ENCODE measurements at places on chromosomes 7 and 10. TPM values are rescaled to one million over a fixed set of nuclear protein-coding genes. Genes with fewer than 3 reads are reported as not detected.

- DNase-seq, result no peak
Measured at GRCh38 chr7:145031162-145031561, 195.3 kb upstream of the TPK1 start.

DNA sequence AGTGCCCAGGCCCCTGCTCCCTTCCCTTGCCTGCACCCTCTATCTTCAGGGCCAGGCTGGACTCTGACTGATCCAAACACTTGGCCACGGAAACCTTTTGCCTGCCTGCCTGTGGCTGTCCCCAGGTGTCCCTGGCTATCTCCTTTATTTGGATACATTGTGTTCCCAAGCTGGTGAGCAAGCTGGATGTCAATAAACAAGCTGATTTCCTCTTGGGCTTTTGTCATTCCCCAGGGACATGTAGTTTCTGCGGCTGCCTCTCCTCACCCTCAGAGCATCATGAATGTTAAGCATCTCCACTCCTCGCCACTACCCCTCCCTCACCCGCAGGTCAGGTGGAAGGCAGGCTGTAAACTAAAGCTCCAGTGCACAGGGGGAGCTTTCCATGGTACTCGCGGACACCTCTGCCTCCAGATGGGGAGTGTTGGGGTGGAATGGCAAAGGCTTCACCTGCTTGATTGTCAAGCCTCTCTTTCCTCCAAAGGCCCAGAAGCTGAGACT lies 6.9 kb downstream of the GHRHR start:
- no peak for DNase-seq

DNA sequence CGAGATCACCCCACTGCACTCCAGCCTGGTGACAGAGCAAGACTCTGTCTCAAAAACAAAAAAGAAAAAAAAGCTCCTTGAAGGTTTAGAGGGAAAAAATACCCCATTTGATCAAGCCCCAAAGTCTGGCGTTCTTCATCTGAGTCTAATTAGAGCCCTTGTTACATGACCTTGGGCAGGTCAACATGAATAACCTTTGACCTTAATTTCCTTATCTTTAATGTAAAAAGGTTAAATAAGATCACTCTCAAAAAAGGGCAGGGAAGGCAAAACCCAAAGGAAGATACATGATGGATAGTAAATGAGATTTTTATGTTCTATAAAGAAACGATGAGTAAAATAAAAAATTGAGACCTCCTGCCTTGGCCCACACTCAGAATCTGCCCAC lies 40.3 kb downstream of the SLC37A3 start:
- DNase-seq, result no peak

- DNase-seq, result no peak
Measured at GRCh38 chr7:97844036-97844435, 28.2 kb downstream of the ASNS start.

- DNase-seq, result peak; percentile 77
Measured at GRCh38 chr7:137169282-137169698, 174.2 kb downstream of the PTN start.

DNA sequence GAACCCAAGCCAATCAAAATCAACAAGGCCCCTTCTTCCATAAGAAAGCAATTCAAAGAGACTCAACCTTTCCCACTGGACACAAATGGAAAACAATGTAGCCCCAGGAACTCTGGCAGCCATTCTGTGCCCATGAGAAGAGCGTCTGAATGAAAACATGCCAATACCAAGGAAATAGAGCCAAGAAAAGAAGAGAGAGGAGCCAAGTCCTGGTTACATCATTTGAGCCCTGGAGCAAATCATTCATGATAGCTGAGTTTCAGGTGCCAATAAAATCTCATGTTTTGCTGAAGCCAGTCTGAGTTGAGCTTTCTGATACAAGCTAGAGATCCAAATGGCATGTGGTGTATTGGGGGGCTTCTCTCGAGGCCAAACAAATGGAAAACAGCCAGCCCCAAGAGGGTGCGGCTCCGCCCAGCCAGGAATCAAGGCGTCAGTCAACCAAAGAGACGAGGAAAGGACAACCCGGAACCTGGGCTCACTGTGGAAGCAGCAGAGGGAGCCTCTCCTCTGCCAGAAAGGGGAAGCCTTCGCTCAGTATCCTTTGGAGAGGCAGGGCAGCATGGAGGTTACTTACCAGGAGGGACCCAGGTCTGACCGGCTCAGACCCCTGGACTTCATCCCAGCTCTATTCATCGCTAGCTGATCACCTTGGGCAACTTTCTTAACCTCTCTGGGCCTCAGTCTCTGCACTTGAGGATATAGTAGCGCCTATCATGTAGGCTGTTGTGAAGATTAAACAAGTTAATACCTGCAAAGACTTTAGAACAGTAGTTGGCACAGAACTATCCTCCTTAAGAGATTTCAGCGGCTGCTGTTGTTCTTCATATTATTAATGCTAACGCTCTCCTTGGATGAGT lies 61.8 kb downstream of the OAT start:
- no peak for DNase-seq

DNA sequence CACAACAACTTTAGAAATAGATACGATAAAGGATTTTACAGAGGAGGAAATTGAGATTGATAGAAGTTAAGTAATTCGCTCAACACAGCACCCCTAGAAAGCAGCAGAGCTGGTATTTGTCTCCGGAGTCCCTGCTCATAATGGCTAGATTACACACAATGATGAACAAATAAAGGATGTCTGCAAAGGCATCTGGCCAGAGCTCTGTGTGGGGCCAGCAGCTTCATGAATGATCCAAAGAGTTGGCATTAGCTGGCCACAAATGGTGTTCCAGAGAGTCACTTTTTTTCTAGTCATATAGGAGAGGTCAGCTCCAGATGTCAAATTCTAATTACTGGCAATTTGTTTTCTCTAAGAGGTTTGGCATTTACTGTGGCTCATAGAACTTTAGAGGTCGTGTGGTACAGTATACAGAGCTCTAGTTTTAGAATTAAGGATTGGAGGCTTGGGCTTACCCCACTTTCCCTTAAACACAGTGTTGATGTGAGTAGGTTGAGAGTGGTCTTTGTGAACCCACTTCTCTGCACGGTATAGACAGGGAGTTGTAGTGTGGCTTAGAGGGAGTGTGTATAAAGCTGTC lies 186.2 kb downstream of the BICC1 start:
- DNase-seq, result no peak

Gene MYH16
- total RNA-seq, result not detected

- DNase-seq, result peak; percentile 78
Measured at GRCh38 chr10:93816123-93816747, 58.5 kb downstream of the LGI1 start.

DNA sequence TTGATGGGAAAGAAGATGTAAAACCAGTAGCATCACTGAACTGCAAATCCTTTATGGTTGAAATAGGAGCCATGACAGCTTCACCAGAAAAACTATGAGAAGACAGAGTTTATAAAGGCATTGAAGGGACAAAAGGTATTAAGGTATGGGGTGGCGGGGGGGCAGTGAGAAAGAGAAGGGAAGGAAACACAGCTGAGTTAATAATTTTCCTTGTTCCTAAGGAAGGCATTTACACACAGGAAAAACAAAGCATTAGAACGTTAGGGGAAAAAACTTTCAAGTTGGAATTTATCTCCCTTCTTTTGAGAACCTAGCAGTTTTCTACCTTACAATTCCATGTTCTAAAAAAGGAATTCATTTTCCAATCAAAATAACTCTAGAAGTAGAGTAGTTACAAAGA lies 4.4 kb downstream of the LARP4B start:
- DNase-seq, result no peak

Gene SAP25
- not detected for total RNA-seq

DNA sequence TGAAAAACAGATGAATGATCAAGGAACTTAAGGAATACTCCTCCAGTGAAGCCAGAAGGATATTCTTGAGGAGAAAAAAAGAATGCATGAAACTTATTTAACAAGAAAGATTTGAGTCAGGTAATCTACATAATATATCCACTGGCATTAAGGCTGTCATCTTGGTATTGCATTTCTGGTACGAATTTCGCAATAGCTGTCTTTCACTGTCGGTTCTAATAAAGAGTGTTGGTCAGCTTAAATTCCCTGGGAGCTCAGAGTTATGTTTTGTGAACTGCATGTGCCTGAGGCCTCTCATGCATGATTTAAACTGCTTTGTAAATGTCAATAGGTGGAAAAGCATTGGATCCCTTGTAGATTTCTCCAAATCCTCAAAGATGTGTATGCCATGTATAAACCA lies 565.3 kb upstream of the GALNT17 start:
- DNase-seq, result no peak

DNA sequence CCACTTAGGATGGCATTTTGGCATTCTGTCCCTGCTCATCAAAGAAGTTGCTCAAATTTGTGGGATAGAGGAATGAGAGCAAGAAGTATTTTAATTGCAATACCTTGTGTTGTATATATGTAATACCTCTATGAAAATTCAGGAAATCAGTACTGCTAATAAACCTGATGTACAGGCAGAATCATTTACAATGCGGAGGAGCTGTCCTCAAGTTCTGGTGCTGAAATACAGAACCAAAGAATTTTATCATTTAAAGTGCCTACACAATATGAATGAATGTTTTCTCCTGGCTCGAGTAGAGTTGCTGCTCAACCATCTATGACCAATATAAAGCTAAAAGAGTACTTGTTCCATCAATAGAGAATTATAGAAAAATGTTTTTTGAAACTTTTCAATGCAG lies 305.8 kb downstream of the PLXNA4 start:
- DNase-seq, result peak; percentile 46

DNA sequence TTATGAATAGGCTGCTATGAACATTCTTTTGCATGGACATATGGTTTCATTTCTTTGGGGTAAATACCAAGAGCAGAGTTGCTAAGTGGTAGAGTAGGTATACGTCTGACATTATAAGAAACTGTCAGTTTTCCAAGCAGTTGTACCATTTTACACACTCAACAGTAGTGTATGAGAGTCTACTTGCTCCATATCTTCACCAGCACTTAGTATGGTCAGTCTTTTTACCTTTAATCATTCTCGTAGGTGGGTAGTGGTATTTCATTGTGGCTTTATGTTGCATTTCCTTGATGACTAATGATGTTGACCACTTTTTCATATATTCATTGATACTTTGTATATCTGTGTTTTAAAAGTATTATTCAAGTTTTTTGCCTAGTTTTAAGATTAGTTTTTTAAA lies 45.1 kb downstream of the POU6F2 start:
- DNase-seq, result no peak

Gene ADIRF
- 48.4 TPM for total RNA-seq

GRCh38 chr7:29884399-29885272 lies 78.3 kb downstream of the WIPF3 start:
- no peak for DNase-seq

Gene VWDE
- total RNA-seq, result 0.09 TPM

Gene CPA2
- total RNA-seq, result not detected

GRCh38 chr7:152899548-152900109 lies 140.1 kb downstream of the ACTR3B start:
- no peak for DNase-seq

- DNase-seq, result no peak
Measured at GRCh38 chr10:59771162-59771807, 18.0 kb upstream of the MRLN start.

Gene TFEC
- total RNA-seq, result 0.36 TPM

DNA sequence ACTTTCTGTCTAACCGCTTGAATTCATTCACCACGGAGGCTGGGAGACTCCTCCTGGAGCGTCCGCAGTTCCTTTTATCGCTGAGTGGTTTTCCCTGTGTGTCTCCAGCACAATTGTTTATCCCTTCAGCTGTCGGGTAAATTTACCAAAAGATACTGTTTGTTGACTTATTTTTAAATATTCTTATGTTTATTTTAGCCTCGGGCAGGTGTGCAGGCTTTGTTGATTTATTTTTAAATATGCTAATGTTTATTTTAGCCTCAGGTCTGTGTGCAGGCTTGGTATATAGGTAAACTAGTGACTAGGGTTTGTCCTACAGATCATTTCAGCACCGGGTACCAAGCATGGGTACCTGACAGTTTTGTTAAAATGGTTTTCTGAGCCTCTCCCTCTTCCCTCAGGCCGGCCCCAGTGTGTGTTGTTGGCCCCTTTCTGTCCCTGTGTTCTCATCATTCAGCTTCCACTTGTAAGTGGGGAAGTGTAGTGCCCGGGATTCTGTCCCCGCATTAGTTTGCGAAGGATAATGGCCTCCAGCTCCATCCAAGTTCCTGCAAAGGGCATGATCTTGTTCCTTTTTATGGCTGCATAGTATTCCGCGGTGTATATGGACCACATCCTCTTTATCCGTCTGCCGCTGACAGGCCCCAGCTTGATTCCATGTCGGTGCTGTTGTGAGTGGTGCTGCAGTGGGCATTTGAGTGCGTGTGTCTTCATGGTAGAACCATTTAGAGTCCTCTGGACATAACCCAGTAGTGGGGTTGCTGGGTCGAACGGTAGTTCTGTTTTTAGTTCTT lies 5.3 kb downstream of the GET4 start:
- no peak for DNase-seq

- no peak for DNase-seq
Measured at GRCh38 chr7:143496263-143496662, 18.6 kb downstream of the TAS2R41 start.

Gene SPDYE1
- not detected for total RNA-seq

Gene LRRC4
- total RNA-seq, result not detected

Gene HTR5A
- total RNA-seq, result not detected

- DNase-seq, result no peak
Measured at GRCh38 chr10:35274498-35275060, 61.7 kb upstream of the CCNY start.

Gene IDI2
- not detected for total RNA-seq

DNA sequence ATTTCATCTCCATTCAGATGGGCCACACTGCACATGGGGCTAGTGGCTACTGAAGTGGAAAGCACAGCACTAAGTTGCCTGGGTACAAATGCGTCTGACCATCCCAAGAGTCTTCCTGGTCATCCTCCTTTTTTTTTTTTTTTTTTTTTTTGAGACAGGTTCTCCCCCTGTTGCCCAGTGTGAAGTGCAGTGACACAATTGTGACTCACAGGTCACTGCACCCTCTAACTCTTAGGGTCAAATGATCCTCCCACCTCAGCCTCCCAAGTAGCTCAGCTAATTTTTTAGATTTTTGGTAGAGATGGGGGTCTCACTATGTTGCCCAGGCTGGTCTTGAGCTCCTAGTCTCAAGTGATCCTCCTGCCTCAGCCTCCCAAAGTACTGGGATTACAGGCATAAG lies 3.4 kb upstream of the TRRAP start:
- no peak for DNase-seq

GRCh38 chr10:131658476-131659110 lies 242.2 kb upstream of the PPP2R2D start:
- DNase-seq, result no peak

Gene FKBP9
- total RNA-seq, result 831 TPM

Gene VWC2
- total RNA-seq, result not detected

- DNase-seq, result no peak
Measured at GRCh38 chr7:11960621-11961020, 128.6 kb upstream of the THSD7A start.

DNA sequence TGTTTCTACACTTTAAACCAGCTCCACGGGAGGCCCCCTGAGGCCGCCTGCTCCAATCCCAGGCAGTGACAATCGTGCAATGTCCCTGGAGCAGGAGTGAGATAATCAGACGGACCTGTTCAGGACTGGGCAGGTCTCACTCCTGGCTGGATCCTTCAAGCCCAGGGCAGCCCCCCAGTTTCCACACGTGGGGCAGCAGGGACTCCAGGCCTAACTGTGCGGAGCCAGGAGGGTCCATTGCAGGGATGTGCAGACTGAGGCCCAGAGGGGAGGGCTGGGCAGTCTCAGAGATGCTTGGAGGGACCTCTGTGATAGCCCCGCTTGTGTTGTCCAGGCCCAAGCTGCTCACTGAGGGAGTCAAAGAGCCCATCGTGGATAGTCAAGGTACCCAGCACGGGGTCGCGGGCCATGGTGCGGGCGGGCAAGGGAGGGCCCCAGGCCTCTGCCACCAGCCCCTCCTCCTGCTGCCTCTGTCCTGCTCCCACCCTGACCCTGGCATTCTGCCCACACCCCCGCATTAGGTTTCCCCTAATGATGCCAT lies 110.5 kb upstream of the KCTD7 start:
- DNase-seq, result no peak

Measured in fibroblast of the aortic adventitia (primary cell).